ENCODE measurements at places on chromosomes 3 and 15. TPM values are rescaled to one million over a fixed set of nuclear protein-coding genes. Genes with fewer than 3 reads are reported as not detected.
A peak's percentile ranks its signal among the peaks of the same experiment; 100 is the strongest.

DNA sequence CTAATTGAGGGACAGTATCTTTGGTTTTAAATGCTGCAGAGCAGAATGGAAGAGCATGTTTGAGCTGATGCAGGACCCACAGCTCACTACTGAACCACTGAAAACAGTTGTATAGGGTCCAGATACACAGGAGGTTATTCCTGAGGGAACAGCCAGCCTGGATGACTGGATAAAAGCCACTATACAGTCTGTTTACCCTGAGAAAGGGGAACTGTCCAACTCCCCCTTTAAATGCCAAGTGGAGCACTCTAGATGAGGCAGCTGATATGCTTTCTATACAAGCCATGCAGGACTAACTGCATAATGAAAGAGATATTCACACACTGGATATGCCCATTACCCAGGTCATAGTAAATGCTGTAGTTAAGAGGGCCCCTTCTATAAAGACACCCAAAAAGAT, 138.6 kb downstream of the IMPG2 start:
- no peaks in the 10 kb centered on the region for H3K27me3 ChIP-seq
- DNase-seq = no peak
- H3K27ac ChIP-seq = no peak overlapping the region
- peaks cover 2% of the 10 kb centered on the region for H3K4me1 ChIP-seq
- H3K36me3 ChIP-seq = no peaks in the 10 kb centered on the region

DNA sequence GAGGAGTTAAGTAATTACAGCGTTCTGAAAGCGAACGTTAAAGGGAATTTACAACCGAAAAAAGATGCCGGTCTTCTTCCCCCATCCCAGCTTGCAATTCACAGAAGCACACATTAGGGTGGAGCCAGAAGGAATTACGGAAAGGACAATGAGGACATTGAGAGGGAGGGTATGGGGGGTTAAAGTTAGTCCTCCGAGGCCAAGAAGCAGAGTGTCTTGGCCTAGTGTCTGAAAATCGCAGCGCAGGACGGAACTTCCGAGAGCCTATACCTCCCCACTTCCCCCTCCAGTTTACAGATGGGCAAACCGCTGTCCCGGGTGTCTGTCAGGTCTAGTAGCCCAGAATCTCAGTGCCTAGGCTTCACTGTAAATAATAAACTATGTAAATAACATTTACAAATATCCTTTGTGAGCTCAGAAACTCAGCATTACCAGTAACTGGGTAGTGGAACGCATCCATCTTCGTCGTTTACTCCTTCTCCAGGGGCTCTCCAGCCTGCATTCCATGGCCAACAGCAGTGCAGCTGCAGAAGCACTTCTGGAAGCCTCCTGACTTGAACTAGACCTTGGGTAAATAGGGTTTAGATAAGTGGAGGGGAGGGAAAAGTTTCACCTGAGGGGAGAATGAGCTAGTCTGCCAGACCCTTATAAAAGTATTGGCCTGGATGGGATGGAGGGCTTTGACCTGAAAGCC, 922 bp downstream of the ADPRH start:
- DNase-seq = peak; percentile 45
- no peaks in the 10 kb centered on the region for H3K36me3 ChIP-seq
- no peaks in the 10 kb centered on the region for H3K27me3 ChIP-seq
- peak overlapping the region; percentile 91 for H3K4me3 ChIP-seq

DNA sequence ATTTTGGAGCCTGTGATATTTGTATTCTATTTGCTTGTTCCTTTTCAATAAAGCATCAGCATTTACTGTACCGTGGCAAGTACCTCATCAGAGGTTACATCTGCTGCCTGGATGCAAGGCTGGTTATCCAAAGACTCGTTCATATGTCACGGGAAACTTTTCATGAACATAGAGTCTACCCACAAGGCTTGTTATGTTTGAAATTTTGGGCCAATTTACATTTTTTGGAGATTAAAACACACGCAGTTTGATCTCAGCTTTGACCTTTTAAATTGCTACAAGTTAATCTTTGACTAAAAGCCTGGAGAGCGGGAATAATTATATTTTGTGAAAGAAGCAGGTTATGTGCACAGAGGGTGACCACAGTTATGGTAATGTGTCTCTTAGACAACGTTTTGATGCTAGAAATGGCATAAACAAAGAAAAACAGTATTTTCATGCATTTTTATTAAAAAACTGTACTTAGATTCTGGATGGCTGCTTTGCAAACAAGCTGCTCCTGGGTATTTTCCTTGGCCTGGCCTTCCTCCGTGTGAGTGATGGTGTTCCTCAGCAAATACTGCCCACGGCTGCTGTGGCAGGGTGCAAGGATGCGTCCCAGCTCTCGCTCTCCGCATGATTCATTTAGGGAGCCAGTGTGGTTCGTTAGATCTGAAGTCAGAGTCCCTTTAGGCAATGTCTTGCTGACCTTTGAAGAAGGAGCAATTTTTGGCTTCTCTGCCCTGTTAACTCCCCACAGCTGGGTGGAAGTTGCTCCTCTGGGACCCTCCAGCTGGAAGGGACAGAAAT, 27.1 kb downstream of the CHST2 start:
- H3K36me3 ChIP-seq = no peaks in the 10 kb centered on the region
- no peak overlapping the region for H3K27ac ChIP-seq
- H3K27me3 ChIP-seq = peaks cover 11% of the 10 kb centered on the region
- H3K4me3 ChIP-seq = no peak overlapping the region
- H3K4me1 ChIP-seq = no peaks in the 10 kb centered on the region
- DNase-seq = no peak

DNA sequence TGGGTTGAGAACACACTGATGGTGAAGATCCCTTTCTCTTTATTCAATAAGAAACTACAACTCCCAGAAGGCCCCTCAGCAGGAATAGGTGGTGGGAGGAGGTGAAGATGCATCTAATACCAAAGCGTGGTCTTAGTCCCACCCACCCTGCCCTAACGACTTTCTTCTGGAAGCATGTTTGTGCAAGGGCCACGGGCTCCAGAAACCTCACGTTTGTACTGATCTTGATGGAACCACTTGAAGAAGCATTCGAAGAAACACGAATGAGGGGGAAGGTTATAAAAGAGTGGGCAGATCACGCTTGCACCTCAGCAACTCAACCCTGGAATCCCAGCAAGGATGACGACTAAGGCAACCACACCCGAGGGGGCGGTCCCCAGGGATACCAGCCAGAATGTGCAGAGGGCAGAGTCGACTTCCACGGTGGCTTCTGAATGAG, 10.6 kb upstream of the SLC25A36 start:
- peaks cover 5% of the 10 kb centered on the region for H3K27me3 ChIP-seq
- peaks cover 8% of the 10 kb centered on the region for H3K4me1 ChIP-seq
- peak overlapping the region; percentile 58 for H3K4me3 ChIP-seq
- peaks cover 2% of the 10 kb centered on the region for H3K36me3 ChIP-seq

The UCN2 gene
- 0.60 TPM for total RNA-seq

The UBE2Q2 gene
- 31.6 TPM for total RNA-seq

Data from mesothelial cell of epicardium (in vitro differentiated cells).